ENCODE measurements at places on chromosomes 7 and 10.

DNA sequence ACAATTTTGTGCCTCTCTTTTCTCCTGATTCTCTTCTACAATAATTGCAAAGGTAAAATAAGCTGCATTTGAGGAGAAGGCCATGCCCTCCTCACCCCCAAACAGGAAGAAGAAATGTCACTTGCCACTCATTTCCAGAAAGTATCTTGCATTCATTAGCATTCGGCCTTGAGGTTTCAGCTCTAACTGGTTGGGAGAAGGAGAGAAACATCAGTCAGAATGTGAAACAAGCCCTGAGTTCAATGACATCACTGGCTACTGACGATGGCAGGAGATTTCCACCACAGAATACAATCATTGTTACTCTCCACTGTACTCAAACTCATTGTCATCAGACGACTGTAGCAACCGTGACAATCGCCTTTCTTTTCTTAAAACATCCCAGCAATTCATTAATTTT is 72.8 kb downstream of the PRKCQ start:
- no peak for DNase-seq

DNA sequence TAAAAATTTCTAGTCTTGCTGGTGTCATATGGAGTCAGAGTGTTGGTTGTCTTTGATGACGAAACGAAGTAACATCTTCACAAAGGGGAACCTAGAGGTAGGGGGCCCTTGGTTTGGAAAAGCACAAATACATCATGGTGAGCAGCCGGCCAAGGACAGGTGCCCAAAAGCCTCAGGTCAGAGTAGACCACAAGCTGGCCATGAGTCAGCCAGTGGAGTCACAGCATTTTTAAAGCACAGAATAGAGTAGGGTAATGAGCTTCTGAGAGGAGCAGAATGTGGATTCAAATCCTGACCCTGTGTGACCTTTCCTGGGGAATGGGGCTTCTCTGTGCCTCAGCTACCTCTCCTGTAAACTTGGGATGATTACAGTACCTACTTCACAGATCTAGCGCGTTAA is 5.3 kb downstream of the CAMK2B start:
- DNase-seq = no peak

DNA sequence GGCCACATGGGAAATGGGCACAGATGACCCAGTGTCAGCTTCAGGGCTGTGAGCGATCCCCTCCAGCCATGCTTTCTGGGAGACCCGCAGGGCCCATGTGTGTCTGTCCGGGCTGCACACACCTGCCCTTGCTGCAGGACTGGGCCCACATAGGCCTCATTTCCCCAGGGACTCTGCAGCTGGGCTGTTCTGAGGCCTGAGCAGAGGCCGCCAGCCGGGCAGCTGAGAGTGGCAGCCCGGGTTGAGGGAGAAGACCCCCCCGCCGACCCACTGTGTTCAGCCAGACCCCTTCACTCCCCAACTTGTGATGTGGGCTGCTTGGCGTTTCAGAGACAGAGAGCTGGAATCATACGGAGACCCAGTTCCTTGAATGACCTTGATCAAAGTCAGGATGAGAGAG is 50.1 kb upstream of the DPYSL4 start:
- DNase-seq = no peak

- no peak for DNase-seq
Observed at GRCh38 chr7:45072131-45073030, 16.4 kb downstream of the NACAD start.

DNA sequence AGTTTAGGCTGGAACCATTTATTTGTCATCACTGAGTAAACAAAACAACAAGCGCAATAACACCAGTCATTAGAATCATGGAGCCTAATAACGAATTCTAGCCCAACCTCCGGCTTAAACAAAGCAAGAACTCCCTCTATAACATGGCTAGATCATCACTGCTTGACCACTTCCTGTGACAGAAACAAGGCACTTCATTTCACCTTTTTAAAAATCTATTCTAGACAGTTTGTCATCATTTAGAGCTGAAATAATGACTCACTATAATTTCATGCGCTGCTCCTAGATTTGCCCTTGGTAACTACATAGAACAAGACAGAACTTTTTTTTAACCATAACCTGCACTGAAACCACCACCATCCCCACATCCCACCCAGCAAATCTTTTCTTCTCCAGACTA is 81.3 kb downstream of the OSBPL3 start:
- DNase-seq = no peak

DNA sequence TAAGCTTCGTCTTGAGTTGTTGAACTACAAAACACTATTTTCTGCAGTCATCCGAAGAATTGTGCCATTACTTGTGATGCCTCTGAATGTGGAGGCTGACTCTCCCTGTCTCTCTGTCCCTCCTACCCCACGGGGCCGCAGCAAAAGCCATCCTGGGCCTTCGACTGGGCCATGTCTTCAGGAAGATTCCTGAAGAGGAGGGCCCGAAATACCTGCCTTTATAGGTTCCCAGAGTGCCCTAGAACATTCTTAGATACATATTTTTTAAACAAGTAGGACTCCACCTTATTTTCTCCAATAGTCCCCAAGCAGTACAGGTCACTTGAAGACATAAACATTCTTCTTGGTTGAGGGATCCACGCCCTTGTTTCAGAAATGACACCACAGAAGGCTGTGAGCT is 8.1 kb downstream of the IGFBP3 start:
- DNase-seq = no peak

DNA sequence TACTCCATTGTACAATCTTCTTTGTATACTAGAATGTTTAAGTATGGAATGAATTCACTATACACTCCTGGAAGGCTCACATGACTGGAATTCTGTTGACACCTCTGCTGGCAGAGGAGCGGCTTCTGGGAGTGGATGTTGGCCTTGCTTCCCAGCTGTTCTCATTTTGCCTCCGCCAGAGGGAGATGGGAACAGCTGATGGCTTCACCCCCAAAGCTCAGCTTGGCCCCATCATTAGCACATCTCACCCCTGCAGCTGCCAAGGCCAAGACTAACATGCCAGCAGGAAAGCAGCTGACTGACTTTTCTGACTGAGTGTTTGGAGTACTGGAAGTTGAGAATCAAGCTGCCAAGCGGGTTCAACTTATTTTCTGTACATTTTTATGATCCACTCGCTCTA is 15.1 kb downstream of the ADAM12 start:
- no peak for DNase-seq

GRCh38 chr7:23930312-23930711 is 220.3 kb downstream of the STK31 start:
- no peak for DNase-seq

DNA sequence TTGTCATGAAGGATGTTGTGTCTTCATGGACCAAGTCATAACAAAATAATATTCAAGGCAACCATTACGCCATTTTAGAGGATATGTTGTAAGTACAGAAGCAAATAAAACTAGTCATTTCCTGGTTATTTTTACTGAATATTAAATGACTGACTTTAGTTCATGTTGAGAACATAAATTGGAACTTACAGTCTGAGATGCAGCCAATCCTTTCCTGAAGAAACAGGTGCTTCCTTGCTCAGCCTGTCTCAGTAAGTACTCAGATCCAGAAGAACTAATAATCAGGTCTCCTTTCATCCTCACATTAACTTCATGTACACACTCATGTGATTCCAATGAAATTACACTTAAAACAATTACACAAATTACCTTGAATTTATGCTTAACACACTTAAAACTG is 12.3 kb downstream of the SEMA3A start:
- DNase-seq = no peak

DNA sequence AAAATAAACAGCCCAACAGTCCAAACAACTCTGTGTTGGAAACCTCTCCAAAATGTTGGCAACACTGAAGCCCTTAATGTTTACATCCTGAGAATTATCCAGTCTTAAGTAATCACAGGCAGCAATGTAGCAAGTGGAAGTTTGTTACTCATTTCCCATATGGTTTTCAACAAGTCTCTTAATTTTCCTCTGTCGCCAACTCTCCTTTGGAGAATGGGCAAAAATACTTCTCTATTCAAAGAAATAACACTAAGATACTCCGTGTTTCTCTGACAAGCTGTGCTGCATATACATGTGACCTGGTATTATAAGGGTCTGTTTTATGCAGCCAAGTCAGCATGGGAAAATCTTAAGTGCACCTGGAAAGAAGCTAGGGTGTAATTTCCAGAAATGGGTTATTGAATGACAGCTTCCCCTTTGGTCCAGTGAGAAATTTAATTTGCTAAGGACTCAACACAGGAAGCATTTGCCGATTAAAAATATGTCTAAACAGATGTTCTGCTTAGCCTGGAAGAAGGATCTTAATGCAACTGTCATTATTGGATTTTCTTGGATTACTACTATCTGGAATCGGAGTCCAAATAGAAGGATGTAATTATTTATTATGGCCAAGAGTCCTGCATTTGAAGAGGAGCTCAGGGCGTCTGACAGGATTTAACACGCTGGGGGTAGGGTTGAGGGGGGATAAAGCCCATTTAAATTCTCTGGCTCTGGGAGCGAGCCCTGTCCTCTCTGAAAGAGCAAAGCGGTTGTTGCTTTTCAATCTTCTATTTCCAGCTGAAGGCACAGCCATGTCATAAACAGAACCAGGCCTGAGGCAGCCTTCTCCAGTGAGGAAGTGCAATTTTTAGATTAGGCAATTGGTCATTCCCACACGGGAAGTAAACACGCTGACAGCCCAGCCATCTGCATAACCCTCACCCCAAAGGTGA is 73.1 kb downstream of the TLL2 start:
- DNase-seq = no peak

GRCh38 chr7:138363721-138364120 is 96.3 kb upstream of the TRIM24 start:
- DNase-seq = no peak

DNA sequence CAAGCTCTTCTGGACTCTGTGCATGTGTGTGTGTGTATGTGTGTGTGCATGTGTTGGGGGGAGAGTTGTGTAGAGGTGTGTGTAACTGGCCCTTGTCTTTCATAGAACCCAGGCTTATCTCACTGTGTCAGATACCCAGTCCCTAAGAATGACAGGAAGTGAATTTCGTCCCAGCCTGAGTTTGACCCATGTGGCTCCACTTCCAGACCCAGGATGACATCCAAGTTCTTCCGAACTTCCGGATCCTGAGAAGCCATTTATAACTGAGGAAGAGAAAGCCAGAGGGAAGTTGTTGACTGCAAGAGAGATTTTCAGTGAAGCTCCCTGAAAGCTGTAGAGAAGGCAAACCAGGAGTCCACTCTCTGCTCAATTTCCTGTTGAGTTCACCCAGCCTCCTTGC is 53.2 kb downstream of the ADRB1 start:
- no peak for DNase-seq

GRCh38 chr10:122567056-122567660 is 6.6 kb downstream of the DMBT1 start:
- no peak for DNase-seq

DNA sequence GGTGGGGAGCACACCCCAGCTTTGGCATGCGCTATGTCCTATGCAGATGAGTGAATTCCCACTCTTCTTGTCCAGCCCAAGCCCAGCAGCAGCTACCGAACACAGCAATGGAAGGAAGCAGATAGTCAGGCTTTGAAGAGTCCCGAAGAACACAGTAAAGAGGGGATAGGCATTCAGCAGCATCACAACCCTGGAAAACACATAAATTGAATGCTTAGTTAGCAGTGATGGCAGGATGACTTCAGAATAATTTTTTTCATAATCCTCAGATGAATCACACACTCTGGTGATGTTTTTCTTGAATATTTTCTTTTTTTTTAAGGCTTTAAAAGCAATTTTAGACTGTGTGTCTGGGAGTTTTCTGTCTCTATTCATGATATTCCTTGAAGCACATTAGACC is 95.8 kb downstream of the CFAP58 start:
- DNase-seq = no peak

- no peak for DNase-seq
Observed at GRCh38 chr10:91883549-91884444, 25.5 kb downstream of the FGFBP3 start.

DNA sequence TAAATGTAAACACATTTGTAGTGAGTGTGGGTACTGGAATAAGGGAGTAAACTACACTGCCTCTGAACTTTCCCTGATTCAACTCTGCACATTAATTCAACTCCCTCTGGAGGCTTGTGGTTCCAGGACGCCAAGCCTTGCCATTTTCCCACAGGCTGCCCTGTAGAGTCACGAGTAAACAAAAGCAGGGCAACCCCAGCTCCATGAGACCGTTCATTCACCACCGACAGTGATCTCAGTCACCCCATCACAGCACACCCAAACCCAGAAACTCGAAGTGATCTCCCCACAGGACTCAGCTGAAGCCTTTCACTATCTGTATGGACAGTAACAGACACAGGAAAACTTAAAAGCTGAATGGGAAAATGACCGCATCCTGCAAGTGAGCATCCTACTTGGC is 218.8 kb upstream of the FRMD4A start:
- no peak for DNase-seq

- no peak for DNase-seq
Observed at GRCh38 chr10:93495654-93496321, 624 bp upstream of the CEP55 start.

DNA sequence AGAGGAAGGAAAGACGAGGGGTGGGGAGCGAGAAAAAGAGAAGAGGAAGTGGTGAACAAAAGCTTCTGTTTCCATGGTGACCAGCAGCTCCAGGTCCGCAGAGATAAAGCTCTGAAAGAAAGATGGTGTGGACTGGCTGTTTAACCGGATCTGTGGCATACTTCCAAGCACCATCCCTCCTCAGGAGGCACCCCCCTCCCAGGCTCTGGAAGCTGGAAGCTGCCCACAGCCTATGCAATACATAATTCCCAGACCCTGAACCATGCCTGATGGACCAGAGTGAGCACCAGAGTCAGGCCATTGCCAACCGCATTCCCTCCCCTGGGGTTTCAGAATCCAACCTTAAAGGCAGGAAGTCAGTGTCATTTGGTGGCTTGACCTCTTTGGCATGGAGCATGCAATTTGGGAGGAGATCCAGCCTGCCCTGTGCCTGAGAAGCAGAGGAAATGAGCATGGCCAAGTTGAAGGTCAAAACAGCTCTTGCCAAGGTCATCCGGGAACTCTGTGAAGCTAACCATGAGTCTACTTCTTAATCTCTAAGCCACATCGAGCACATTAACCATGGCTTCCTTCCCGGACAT is 22.2 kb upstream of the CPXM2 start:
- DNase-seq = no peak

DNA sequence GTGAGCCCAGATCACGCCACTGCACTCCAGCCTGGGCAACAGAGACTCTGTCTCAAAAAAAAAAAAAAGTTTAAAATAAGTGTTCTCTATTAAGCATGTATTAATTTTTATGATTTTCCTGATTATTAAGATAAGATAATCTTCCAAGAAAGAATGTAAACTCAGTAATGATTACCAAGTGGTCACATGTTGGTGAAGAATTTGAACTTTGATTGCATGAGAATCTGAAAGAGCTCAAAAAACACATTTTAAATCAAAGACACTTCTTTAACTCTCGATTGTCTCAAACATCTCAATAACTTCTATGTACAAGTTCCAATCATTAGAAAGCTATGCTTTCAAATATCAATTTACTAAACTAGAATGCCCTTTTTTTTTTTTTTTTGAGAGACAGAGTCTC is 33.8 kb downstream of the SNX8 start:
- no peak for DNase-seq

GRCh38 chr7:150972023-150972468 is 6.1 kb downstream of the KCNH2 start:
- DNase-seq = no peak

- DNase-seq = no peak
Observed at GRCh38 chr10:30751678-30752331, 122.3 kb upstream of the LYZL2 start.

Data from fibroblast of skin of left biceps (primary cell).